ENCODE measurements at places on chromosomes 5 and 9. TPM values are rescaled to one million over a fixed set of nuclear protein-coding genes. Genes with fewer than 3 reads are reported as not detected.

PTGDS gene
- not detected for total RNA-seq

SLC46A2 gene
- total RNA-seq: not detected

SKIC3 gene
- total RNA-seq: 89.5 TPM

KIAA0825 gene
- total RNA-seq: 3.1 TPM

DNA sequence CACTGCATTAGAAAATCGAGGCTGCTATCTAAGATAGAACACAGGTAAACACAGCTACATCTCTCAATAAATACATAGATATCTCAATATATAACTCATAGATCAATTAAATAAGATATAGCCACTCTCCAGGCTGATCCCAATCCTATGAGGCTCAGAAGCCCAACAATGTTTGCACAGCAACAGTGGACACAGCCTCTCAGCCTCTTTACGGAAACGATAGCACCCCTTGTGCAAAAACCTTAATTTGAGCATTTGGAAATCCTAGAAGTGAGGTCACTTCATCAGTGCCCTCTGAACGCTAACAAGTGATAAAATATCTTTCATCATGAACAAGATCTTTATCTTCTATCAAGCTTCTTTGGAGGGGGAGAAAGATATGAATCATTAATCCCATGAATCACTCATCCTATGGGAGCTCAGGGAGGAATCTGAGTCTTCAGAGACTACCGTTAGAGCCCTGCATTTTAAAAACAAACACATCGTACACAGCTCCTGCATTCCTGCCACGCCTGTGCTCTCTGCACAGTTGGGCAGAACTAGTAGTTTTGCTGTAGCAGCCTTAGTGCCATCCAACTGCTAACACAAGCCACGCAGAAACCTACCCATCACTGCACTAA is 71.4 kb downstream of the MED27 start:
- peak; percentile 43 for DNase-seq

DNA sequence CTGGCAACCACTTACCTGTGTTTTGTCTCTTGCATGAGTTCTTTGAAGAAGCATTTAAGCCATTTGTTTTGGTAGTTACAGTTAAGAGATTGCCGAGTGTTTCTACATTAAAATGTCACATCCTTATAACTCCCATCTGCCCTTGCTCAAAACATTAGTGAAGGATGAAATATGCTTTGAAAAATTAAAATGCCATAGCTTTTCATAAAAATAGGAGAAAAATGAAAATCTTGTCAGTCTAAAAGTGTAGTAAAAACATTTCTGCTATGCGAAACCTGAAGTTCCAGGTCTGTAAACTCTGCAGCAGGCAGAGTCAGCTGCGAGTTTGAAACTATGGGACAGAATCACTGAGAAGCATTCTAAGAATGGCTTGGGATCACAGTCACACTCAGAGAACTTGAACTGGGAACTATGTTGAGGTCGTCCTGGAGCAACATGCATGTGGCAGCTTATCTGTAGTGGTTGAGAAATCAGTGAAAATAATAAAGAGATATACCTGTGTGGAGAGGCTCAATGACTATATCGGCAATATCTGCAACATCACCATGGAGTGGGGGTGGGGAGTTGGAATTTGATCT is 67.4 kb downstream of the RASGRF2 start:
- DNase-seq: no peak

GRCh38 chr9:78074385-78075291 is 43.0 kb upstream of the GNAQ start:
- no peak for DNase-seq

DNA sequence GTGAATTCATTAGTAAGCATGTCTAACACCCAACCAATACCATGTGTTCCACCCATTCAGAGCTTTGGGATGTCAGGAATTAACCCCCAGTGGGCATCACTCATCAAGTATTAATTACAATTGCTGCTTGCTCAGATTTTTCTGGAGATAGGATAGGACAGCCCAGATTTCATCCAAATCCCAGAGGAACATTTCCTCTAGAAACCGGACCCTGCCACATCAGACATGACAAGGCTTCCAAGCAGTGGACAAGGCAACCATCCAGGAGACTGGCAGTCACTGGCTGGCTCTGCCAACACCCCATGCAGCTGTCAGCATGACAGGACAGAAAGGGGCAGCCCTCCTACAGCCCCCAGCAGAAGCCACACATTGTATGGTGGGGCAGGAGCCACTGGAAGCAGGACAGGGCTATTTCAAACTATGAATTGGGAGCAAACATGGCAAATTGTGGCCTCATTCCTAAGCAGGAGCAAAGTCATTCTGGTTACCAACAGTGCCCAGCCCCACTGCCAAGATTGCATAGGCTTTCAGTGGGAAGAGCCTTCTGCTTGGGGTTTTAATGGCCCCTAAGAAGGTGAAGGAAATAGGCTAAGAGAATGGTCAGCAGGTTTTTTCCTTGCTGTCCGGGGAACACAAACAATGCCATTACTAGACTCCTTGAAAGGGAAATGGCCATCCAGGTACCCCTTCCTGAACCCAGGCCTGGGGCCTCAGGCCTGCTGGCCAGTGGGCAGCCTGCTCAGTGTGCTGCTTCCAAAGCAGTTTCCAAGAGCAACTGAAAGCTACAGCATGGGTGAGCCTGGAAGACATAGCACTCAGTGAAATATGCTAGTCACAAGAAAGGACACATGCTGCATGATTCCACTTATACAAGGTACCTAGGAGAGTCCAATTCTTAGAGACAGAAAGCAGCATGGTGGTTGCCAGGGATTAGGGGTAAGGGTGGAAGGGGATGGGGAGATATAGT is 294.7 kb upstream of the SLC30A5 start:
- DNase-seq: peak; percentile 1

DNA sequence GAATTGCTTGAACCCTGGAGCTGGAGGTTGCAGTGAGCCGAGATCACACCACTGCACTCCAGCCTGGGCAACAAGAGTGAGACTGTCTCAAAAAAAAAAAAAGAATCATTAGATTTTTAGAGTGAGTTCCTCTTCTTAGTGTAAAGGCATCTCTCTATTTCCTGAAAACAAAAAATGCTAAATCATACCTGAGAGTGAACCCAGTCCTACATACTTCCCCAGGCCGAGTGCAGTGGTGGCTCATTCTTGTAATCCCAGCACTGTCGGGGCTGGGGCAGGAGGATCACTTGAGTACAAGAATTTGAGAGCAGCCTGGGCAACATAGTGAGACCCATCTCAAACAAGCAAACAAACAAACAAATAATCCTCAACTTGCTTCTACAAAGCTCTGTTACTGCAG is 38.2 kb upstream of the LPAR1 start:
- DNase-seq: no peak

DNA sequence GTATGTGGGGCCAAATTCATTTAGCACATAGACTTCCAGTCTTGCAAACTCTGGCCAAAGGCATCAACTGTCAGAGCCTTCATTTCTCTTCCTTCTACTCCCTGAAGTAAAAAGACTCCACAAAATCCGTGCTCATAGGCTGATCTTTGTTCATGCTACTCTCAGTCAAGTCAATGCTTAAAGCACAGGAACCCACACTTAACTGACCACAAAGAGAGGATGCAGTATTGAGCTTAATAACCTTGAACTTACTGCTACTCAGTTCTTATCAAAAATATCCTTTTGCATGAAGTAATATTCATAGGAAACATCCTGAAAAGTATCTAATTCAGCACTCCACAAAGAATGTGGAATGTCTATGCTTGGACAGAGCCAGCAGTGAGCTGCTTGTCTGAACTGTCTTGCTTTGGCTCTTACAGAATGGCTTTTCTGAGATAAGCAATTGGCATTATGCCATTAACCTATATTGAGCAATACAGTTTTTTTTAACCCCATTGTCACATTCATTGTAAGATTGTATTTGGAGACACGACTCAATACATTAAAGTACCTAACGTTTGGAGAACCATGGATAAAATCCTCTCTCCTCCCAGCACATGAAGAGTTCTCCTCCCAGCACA is 21.7 kb downstream of the LPAR1 start:
- DNase-seq: no peak

- DNase-seq: no peak
Measured at GRCh38 chr5:100590867-100591266, 55.7 kb downstream of the FAM174A start.

GRCh38 chr5:1886846-1887587 is 4.3 kb upstream of the IRX4 start:
- DNase-seq: peak; percentile 16

- DNase-seq: no peak
Measured at GRCh38 chr9:83906144-83906543, 15.1 kb downstream of the KIF27 start.
